ENCODE measurements at places on chromosomes 5 and 9. TPM values are rescaled to one million over a fixed set of nuclear protein-coding genes. Genes with fewer than 3 reads are reported as not detected.

The PCDHA4 gene
- 0.47 TPM for total RNA-seq

The HK3 gene
- total RNA-seq, result 1.6 TPM

The PCDHAC2 gene
- 0.32 TPM for total RNA-seq

The NOL8 gene
- total RNA-seq, result 17.6 TPM

The PDE6A gene
- total RNA-seq, result 1.5 TPM

DNA sequence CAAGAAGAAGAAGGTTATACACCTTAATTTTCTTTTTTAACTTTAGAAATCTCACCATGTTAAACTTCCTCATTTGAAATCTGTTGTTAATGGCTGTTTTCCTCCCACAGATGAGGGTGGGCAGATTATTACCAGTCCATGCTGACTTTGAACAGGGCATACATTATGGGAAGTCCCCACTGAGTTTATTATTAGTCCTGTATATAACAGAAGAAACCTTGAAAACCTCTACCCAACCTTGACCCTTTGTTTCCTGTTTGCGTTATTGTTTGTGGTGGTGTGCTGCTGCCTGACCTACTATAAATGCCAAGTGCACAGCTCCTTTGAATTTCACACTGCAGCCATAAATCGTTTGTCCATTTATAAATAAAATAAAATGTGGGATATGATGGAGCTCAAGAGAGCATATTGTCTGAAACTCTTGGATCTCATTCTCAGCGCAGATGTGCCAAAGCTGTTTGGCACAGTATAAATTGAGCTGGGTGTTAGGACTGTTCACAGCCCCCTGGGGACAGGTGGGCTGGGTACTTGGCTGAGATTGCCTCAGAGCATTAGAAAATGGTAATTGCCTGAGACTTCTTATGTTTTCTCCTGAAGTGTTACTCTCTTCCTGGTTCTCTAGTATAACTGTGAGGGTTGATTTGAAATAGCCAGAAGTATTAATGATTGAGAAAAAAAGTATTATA lies 139.6 kb downstream of the SPATA31D1 start:
- no peak overlapping the region for H3K4me3 ChIP-seq
- H3K4me1 ChIP-seq, result no peaks in the 10 kb centered on the region
- no peaks in the 10 kb centered on the region for H3K36me3 ChIP-seq
- H3K27me3 ChIP-seq, result no peaks in the 10 kb centered on the region
- no peak for DNase-seq
- H3K27ac ChIP-seq, result no peak overlapping the region

DNA sequence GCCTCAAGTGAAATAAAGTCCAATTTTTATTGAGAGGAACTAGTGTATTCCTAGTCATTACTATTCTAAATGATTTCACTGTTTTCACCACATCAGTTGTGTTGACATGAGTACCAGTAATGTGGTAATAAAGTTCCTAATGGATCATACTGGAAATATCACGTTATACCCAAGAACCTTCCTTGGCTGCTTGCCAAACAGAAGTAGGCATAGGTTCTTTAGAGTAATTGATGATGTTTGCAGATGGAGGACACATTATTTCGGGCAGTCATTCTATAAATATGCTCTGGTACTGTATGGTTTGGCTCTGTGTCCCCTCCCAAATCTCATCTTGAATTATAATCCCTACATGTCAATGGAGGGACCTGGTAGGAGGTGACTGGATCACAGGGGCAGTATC lies 15.1 kb downstream of the SNCAIP start:
- DNase-seq, result no peak
- no peaks in the 10 kb centered on the region for H3K27me3 ChIP-seq
- no peak overlapping the region for H3K4me3 ChIP-seq
- H3K27ac ChIP-seq, result no peak overlapping the region
- no peaks in the 10 kb centered on the region for H3K4me1 ChIP-seq
- H3K36me3 ChIP-seq, result no peaks in the 10 kb centered on the region

DNA sequence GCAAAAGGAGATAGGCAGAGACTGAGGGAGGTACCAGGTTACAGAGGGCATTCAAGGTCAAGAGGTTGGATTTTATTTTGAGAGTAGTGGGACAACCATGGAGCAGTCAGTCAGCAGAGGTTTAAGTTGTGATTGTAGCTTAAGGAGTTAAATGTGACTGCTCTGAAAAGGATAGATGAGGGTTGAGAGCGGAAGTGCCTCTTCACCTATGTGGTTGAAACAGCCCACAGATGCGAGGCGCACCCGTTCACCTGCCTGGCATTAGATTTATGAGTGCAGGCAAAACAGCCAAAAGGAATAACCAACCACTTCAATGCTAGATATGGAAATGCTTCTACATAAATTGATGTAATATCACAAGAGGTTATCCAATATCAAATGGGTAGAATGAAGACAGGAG lies 8.4 kb downstream of the ZNF474 start:
- H3K4me1 ChIP-seq, result no peaks in the 10 kb centered on the region
- DNase-seq, result no peak
- H3K27me3 ChIP-seq, result no peaks in the 10 kb centered on the region
- no peak overlapping the region for H3K27ac ChIP-seq

- no peaks in the 10 kb centered on the region for H3K27me3 ChIP-seq
- DNase-seq, result no peak
- H3K4me1 ChIP-seq, result peaks cover 20% of the 10 kb centered on the region
- no peak overlapping the region for H3K4me3 ChIP-seq
- H3K27ac ChIP-seq, result no peak overlapping the region
- H3K36me3 ChIP-seq, result no peaks in the 10 kb centered on the region
Observed at GRCh38 chr5:172002310-172002709, 4.1 kb downstream of the FBXW11 start.

DNA sequence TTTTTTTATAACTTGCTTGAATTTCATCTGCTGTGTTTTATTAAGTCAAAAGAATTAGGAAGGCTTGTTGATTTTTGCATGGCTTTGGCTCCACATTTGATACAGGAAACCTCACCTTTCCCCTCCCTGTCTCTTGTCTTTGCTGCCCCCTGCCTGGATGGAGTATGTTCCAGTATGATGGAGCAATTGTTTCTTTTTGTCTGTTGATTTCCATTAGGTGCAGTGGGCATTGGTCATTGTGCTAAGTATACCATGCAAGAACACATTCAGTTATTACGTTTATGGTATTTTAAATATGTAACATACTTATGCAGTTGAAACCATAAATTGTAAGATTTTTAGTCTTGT lies 19.6 kb downstream of the TJP2 start:
- H3K27me3 ChIP-seq, result no peaks in the 10 kb centered on the region
- H3K36me3 ChIP-seq, result no peaks in the 10 kb centered on the region
- H3K4me3 ChIP-seq, result no peak overlapping the region
- H3K4me1 ChIP-seq, result no peaks in the 10 kb centered on the region

GRCh38 chr5:73564675-73565074 lies 764 bp downstream of the ANKRA2 start:
- H3K36me3 ChIP-seq, result no peaks in the 10 kb centered on the region
- H3K4me3 ChIP-seq, result peak overlapping the region; percentile 84
- peaks cover 21% of the 10 kb centered on the region for H3K4me1 ChIP-seq
- H3K27ac ChIP-seq, result peak overlapping the region; percentile 89

DNA sequence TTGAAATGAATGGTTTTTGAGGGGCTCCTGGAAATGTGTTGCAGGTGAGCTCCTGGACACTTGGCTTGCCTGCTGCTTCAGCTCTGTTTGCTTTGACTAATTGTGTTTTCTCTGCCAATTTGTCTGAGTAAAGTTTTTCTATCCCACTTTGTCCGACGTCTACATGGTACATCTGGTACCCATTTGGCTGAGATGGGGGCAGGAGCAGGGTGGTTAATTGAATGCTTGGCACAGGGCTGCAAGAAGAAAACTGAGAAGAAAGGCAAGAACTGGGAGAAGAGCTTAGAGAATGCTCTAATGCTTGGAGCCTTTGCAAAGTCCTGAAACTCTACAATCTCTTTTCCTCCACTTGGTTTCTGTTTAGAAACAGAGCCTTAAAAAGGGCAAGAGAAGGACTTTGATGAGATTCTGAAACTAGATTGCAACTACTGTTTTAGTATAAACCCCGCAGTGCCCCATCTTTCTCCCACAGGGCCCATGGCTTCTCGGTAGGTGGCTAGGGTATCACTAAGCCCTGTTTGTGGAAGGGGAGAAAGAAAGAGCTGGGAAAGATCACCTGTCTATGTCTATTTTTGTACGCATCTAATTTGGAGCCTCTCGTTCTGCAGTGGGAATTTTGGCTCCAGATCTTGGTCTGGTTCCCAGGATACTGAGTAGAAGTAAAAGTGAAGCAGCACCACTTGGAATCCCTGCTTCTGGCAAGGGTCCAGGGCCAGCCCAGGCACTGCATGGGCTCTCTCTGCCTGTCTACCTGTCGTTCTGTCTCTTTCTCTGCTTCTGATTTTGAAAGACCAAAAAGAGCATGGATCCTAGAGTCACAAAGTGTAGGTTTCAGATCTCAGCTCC lies 214.4 kb downstream of the SEMA6A start:
- H3K4me1 ChIP-seq, result no peaks in the 10 kb centered on the region
- no peak overlapping the region for H3K27ac ChIP-seq
- no peak for DNase-seq
- no peak overlapping the region for H3K4me3 ChIP-seq

DNA sequence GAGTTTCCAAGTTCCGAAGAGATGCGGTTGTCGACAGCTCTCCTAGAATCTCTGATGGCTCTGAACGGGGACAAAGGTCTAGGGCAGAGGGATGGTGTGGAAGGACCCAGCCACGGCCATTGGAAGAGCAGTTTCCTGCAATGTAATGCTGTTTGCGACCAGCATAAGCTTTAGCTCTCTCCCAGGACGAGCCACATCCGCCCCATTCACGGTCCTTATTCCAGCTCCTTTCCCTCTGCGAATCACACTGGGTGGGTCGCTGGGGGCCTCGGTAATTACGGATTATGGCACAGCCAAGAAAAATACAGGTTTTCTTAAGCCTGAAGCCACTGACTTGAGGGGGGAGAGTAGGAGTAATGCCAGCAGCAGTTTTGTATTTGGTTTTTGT lies 22.7 kb downstream of the ANXA2R start:
- H3K27ac ChIP-seq, result peak overlapping the region; percentile 98
- H3K4me1 ChIP-seq, result no peaks in the 10 kb centered on the region
- H3K4me3 ChIP-seq, result peak overlapping the region; percentile 55

Data from colonic mucosa (tissue), 4 donors.